Nephron progenitor cell (in vitro differentiated cells): ENCODE measurements at places on chromosomes 13 and 19.

DNA sequence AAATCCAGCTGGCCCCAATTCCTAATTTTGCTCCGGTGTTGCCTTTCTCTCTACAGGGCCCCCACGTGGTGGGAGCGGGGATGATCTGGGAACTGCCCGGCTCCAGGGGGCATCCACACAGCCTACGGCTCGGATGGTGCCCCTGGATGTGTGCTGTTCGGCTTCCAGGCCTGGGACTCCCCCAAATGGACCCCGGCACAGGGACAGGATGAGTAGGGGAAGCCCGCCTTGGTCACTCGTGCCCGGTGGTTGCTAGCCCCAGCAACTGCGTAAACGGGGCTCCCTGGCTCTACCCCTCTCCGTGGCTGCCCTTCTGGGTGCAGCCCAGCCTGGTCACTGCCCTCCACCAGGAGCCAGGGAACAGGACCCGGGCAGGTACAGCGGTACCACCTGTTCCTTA, 111.5 kb downstream of the TEX26 start:
- DNase-seq = peak; percentile 18

DNA sequence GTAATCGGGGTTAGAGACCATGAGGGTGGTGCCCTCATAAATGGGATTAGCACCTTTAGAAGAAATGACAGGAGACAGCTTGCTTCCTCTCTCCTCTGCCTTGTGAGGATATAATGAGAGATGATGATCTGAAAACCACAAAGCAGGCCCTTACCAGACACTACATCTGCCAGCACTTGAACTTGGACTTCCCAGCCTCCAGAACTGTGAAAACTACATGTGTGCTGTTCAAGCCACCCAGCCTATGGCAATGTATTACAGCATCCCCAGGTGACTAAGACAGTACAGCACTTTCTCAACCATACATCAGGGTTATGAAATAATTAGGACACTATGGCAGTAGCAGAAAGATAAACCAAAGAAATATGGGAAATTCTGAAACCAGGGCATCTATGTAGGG, 7.4 kb downstream of the ZNF564 start:
- DNase-seq = no peak

- DNase-seq = peak; percentile 27
Measured at GRCh38 chr19:18814063-18814462, 17.7 kb upstream of the UPF1 start.

DNA sequence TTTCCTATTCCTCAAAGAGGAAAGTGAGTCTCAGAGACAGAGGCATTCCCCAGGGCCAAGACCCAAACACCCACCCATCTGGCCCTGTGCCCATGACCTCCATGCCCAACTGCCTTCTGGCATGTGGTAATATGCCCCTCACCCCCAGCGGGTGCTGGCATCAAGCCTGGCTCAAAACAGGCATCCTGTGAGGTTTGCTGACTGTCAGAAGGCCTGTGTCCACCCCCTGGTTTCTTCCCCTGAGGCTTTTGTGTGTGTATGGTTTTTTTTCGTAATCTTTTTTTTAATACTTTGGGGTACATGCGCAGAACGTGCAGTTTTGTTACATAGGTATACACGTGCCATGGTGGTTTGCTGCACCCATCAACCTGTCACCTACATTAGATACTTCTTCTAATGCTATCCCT, 7.6 kb upstream of the KANK2 start:
- no peak for DNase-seq

DNA sequence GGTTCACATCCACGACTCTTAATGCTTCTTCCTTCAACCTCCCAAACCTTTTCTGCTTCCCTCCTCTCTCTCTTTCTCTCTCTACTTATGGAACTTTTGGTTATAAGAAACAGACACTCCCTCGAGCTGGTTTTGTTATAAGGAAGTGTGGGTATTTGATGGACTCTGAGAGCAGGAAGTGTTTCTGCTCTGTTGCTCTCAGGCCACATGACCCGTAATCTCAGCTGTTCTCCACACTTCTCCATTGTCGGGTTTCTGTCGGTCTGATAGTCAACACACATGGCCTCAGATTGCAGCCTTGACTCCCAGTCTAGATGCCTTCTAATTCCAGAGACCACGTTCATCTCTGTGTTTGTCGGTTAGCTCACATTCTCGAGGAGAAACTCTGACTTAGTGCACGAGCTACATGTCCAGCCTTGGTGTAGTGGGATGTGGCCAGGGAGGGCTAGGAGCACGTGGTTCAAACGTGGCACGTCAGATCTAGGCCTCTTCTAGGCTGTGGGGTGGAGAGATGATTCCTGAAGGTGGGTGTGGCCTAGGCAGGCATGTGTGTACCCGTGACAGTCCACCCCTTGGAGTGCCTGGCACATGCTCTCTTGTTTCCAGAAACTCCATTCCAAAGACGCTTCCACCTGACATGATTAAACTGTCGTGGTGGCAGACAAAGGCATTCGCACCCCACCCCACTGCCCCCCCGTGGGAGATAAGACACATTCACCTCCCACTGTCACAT, 26.3 kb downstream of the CNFN start:
- DNase-seq = no peak

DNA sequence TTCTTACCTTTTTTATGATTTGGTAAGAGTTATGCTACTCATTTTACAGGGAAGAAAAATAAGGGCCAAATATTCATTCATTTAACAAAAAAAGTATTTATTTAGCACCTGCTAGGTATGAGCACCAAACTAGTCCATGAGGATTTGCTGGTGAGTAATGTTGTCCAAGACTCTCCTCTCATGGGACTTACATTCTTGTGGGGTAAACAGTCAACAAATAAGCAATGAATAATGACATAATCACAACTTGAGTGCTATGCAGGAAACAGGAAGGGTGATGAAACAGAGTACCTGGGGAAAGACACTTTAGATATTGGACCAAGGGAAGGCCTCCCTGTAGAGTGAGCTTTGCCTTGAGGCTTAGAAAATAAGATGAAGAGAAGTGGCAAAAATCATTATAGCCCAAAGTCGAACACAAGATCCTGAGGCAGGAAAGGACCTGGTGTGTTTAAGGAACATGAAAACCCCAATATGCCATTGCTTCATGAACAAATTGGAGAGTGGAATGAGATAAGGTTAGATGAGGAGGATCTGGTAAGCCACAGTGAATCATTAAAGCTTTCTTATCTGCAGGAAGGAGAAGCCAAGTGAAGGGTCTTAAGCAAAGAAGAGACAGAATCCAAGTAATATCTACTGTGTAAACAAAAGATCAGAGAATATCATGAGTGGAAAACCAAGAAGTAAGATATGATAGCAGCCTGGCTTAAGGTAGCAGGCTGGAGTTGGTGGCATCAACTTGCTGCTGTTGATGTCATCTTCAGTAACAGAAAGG, 294.5 kb upstream of the NBEA start:
- no peak for DNase-seq

- peak; percentile 67 for DNase-seq
Measured at GRCh38 chr19:42606660-42607351, 12.1 kb upstream of the CEACAM8 start.

DNA sequence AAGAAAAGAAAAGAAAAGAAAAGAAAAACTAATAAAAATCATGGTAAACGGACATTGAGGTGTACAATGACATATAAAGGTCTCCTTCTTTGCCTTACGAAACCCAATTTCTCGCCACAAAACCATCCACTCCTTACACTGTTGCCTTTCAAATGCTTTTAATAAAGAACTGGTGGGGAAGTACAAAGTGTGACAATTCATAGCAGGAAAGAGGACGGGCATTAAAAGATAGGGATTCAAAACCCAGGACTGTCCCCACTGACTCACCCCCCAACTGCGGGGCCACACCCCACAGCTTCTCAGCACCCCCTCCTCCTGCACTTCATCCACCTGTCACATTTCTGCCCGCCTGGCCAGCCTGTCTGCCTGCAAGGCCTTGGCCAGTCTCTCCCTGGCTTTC, 2.4 kb downstream of the MBD3L2B start:
- no peak for DNase-seq

GRCh38 chr13:51118809-51119431, 7.8 kb upstream of the C13orf42 start:
- DNase-seq = no peak

GRCh38 chr19:51726049-51726448, 2.3 kb upstream of the HAS1 start:
- DNase-seq = no peak

DNA sequence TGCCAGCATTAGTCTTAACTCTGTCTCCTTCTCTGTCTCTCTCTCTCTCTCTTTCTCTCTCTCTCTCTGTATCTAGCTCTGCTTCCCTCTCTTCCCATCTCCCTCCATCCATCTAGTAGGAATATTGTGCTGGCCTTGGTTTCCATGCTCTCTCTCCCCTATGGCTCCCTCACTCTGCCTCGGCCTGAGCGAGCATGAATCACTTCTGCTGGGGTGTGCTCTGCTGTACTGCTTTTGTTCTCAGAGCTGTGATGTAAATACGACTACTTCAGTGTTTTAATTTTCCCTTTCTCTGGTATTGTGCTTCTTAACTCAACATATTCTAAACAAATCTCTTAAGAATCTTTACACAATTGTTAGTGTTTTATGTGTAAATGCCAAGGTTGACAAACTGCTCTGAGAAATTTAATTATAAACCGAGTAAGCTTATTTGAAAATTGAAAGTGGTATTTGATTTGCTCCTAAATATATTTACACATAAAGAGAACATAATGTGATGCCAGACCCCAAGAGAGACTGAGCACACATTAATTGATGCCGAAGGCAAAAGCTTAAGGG, 211.5 kb upstream of the KL start:
- no peak for DNase-seq

- no peak for DNase-seq
Measured at GRCh38 chr19:37346091-37346490, 24.8 kb upstream of the ZNF527 start.

- no peak for DNase-seq
Measured at GRCh38 chr19:52516191-52516590, 11.3 kb upstream of the ZNF808 start.

DNA sequence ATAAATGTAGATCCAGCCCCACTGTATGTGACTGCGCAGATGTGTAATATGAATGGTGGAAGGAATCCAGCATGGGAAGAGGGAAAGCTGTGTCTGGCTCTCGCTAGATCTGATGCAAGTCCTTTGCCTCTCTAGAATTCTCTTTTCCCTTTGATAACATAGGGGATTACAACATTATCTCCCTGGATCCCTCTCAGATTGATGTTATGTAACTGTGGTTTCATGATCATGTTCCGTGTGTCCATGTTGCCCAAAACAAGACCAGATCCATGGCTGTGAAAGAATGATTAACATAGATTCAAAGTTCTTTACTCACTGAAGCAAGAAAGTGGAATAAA, 184.0 kb upstream of the UBL3 start:
- no peak for DNase-seq

DNA sequence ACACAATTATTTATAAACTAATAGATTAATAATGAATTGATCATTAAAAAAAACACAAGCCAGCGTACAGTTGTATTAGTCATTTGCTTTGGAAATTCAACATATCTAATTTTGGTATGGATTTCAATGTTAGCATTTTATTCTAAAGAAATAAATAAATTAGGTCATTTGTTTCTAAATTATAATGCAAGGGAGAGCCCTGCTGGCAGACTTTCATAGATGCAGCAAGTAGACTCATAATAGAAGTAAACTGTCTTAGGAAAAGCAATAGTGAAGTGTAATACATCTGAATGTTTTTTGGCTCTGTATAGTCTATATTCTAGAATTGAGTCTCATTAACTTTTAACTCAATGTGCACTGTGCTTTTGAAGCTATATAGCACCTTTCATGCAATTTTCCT, 982.4 kb upstream of the MIR17HG start:
- no peak for DNase-seq

- no peak for DNase-seq
Measured at GRCh38 chr19:31626941-31627340, 277.7 kb upstream of the TSHZ3 start.

- DNase-seq = no peak
Measured at GRCh38 chr13:101575581-101575980, 123.1 kb downstream of the ITGBL1 start.

- DNase-seq = no peak
Measured at GRCh38 chr13:79846386-79846785, 365.4 kb downstream of the NDFIP2 start.

DNA sequence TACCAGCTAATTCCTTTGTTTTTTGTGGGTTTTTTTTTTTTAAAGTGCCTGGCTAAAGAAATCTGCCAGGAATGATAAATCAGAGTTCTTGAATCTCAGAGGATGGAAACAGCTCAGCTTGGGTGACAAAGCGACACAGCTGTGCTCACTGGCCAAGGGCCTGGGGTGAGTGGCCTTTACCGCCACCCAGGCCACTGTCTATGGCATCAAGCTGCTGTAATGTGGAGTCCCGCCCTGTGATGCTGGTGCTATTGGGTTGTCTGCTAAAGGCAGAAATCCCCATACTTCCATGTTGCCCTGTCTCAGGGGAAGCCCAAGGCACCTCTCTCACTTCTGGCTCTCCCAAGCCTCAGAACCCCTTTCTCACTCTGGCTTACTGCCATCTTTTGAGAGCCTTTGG, 82.6 kb upstream of the FARP1 start:
- no peak for DNase-seq

DNA sequence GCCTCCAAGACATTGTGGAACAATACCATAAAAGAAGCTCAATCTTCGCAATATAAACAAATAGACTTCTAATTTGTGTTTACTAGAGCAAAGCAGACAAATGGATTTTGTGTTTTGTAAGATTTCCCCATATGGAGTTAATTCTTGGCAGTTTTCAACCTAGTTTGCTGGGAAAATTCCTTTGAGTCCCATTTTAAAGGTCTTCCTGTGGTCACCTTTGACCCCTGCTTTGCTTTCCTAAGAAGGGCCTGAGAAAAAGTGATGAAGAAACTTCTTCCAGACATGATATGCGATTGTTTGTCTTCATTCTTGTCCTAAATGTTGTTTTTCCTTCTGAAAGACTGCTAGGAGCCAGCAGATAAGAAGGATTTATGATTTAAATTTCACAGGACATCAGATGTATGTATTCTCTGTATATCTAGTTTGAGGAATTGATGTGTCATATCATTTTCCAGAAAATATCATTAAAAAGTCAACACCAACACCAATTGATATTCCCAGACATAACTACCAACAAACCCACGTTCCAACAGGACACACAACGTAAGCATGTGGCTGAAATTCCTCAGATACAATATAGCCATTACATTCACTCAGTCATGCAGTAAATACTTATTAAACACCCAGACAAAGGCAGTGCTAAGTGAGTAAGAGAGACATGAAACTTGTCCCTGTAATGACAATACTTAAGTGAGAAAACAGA, 276.4 kb downstream of the LHFPL6 start:
- no peak for DNase-seq

- DNase-seq = no peak
Measured at GRCh38 chr19:3171894-3172672, 6.5 kb upstream of the S1PR4 start.
